Chondrocyte (in vitro differentiated cells): ENCODE measurements at places on chromosomes 16 and 17. TPM values are rescaled to one million over a fixed set of nuclear protein-coding genes. Genes with fewer than 3 reads are reported as not detected.
A peak's percentile ranks its signal among the peaks of the same experiment; 100 is the strongest.

Gene SDK2
- 15.8 to 38.5 TPM (median 16.2 TPM) in 3 replicates for total RNA-seq

Gene GAN
- total RNA-seq: 12.8 to 18.0 TPM (median 16.7 TPM) in 3 replicates

Gene HBA2
- total RNA-seq: not detected in 3 replicates

Gene ZNF19
- total RNA-seq: 1.7 to 3.9 TPM (median 2.1 TPM) in 3 replicates

Gene IGF2BP1
- 47.1 to 60.0 TPM (median 57.6 TPM) in 3 replicates for total RNA-seq

Gene ZG16
- total RNA-seq: not detected in 3 replicates

DNA sequence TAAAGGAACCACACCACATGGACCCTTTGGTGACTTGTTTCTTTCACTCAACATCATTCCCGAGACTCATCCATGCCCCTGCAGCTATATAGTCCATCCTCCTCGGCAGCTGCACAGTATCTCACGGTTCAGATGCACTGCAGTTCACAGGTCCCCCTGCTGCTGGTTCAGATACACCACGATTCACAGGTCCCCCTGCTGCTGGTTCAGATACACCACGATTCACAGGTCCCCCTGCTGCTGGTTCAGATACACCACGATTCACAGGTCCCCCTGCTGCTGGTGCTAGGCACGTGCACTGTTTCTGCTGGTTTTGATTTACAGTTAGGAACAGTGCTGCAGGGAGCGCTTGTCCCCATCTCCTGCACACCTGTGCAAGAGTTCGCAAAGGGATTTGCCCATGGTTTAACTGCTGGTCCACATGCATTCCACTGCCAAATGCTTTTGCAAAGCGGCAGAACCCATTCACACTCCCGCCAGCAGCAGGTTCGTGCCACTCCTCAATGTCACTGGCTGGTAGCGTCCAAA lies 3.8 kb downstream of the HSDL1 start:
- H3K27me3 ChIP-seq: no peaks in the 10 kb centered on the region
- peaks cover 2% of the 10 kb centered on the region for H3K36me3 ChIP-seq
- no peak for DNase-seq
- H3K27ac ChIP-seq: no peak overlapping the region
- no peak overlapping the region for H3K4me3 ChIP-seq

- no peaks in the 10 kb centered on the region for H3K4me1 ChIP-seq
- peaks cover 22% of the 10 kb centered on the region for H3K27me3 ChIP-seq
- H3K36me3 ChIP-seq: no peaks in the 10 kb centered on the region
- H3K4me3 ChIP-seq: no peak overlapping the region
- peak; percentile 68 for DNase-seq
- H3K27ac ChIP-seq: no peak overlapping the region
Observed at GRCh38 chr16:85824161-85825135, 25.0 kb downstream of the COX4I1 start.

DNA sequence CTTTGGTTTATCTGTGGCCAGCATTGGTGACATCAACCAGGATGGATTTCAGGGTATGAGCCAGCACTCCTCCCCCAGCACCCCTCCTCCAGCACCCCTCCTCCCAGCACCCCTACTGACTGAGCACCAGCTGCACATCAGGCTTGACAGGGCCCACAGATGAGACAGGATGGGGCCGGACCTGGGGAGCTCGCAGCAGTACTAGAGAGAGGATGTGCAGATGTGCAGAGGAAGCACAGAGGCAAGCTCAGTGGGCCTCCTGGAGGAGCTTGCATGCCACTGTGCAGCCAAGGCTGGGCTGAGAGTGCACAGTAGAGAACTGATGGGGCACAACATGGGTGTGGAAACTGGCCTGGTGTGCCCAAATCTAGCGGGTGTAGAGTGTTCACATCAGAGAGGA lies 16.2 kb downstream of the ITGA3 start:
- no peaks in the 10 kb centered on the region for H3K27me3 ChIP-seq
- H3K4me3 ChIP-seq: no peak overlapping the region
- no peaks in the 10 kb centered on the region for H3K4me1 ChIP-seq
- H3K36me3 ChIP-seq: peaks cover 46% of the 10 kb centered on the region
- DNase-seq: peak; percentile 41

DNA sequence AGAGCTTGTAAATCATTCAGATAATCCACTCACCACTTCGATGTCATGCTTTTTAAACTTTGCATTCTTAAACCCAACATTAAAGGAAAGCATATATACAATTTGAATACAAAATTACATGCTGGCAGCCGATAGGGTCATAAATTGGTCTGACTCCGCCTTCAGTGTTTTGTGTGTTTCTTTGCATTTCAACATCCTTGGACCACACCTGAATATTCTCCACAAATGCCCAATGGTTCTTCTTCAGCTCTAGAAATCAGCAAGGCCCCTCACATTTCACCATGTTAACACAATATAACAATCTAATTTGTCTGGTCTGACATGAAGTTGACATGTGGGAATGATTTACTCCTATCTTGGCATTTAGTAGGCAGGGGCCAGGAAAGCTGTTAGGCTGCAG lies 17.1 kb downstream of the SETD6 start:
- H3K4me3 ChIP-seq: no peak overlapping the region
- H3K27me3 ChIP-seq: no peaks in the 10 kb centered on the region
- H3K36me3 ChIP-seq: peaks cover 41% of the 10 kb centered on the region
- no peaks in the 10 kb centered on the region for H3K4me1 ChIP-seq
- no peak overlapping the region for H3K27ac ChIP-seq

DNA sequence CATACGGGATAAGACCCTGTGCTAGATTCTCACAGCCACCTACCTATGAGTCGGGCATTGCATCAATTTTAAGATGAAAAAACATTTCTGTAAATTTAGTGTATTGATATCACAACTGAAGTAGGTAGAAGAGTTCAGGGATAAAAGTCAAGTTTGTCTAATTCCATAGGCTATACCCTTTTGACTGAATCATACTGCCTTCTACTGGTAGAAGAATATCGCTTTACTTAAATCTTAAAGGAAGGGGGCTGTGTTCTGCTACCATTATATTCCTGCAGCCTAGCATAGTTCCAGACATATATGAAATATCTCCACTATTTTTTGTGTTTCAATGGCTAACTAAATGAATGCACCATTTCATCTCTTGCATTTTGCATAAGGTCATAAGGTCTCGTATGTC lies 1128.6 kb downstream of the CDH8 start:
- DNase-seq: no peak
- H3K27ac ChIP-seq: no peak overlapping the region
- no peak overlapping the region for H3K4me3 ChIP-seq
- no peaks in the 10 kb centered on the region for H3K4me1 ChIP-seq

DNA sequence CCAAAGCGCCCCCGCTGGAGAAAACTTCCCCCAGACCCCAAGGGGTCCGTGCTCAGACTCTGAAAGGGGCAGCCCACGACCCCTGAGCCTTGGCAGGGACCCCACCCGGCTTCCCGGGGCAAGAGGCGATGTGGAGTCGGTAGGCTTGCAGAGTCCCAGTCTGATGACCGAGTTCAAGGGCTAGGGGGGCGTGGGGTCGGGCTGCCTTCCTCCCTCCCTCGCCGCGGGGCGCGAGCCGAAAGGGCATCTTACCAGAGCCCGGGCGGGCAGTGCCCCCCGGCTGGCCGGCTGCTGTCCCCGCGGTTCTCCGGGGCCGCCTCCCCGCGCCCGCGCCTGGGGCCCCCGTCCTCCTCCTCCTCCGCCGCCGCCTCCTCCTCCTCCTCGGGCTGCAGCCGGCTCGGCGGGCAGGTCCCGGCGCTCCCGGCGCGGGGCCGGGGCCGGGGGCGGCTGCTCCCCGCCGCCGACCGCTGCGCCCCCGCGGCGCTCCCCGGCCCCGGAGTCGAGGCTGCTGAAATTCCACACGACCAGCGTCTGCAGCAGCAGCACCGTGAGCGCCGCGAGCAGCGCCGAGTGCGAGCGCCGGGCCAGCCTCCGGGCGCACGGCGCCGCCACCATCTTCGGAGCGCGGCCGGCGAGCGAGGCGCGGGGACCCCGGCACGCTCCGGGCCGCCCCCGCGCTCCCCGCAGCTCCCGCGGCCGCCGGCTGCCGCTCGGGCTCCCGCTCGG lies 415 bp downstream of the XYLT1 start:
- H3K36me3 ChIP-seq: no peaks in the 10 kb centered on the region
- peak overlapping the region; percentile 84 for H3K4me3 ChIP-seq
- peaks cover 52% of the 10 kb centered on the region for H3K4me1 ChIP-seq
- H3K27me3 ChIP-seq: peaks cover 14% of the 10 kb centered on the region

DNA sequence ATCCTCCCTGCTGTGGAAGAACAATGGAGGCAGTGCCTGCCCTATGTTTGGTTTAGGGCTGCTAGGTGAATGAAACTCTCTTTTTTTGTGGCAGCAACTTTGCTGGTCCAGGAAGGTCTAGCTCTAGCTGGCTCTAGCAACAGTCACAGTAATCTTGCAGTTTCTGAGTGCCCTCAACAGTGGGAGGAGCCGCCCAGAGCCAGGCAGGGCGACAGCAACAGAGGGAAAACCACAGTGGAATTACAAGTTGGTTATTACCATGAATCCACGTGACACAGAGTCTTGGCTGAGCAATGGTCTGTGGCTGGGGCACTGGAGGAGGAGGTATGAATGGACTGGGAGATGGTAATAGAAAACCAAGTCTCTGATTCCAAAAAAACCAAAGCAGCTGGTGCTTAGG lies 10.3 kb downstream of the HSPB9 start:
- peaks cover 23% of the 10 kb centered on the region for H3K36me3 ChIP-seq
- H3K27ac ChIP-seq: peak overlapping the region; percentile 91
- H3K27me3 ChIP-seq: no peaks in the 10 kb centered on the region
- peaks cover 46% of the 10 kb centered on the region for H3K4me1 ChIP-seq

DNA sequence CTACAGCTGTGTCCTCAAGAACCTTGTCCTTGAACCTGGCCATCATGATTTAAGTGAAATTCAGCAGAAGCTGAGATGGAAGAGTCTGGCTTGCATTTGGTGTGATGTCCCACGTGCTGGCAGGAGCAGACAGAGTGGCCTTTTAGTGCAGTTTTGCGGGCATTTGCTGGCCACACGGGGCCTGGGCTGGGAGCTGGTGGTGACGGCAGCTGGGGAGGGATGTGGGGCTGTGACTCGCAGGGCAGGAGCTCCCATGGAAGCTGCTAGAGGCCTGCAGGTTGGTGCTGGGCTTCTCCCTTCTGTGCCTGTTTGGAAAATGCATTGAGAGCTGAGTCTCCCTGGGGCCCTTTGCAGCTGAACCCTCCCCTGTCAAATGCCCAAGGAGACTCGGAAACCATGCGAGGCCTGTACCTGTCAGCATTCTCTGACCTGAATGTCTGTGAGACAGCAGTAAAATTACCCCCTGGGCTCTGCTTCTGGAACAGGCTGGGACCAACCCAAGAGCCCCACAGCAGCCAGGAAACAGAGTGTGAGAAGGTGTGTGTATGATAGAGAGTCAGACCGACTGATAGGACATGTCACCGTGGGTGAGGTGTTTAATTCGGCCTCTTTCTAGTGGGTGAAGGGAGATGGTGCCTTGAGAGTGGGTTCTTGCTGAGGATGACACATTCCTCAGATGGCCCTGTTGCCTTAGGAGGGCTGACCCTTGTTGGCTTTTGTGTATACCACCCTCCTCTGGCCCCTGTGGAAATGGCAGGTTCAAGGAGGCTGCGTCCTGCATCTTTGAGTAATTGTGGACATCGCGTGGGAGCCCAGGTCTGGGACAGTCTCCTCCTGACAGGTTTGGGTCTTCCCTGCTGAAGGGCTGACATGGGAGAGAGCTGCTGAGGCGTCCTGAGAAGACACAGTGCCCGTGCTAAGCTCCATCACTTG lies 145.5 kb downstream of the MSI2 start:
- H3K36me3 ChIP-seq: peaks cover 4% of the 10 kb centered on the region
- no peak overlapping the region for H3K27ac ChIP-seq
- no peaks in the 10 kb centered on the region for H3K27me3 ChIP-seq
- no peak overlapping the region for H3K4me3 ChIP-seq
- no peak for DNase-seq

DNA sequence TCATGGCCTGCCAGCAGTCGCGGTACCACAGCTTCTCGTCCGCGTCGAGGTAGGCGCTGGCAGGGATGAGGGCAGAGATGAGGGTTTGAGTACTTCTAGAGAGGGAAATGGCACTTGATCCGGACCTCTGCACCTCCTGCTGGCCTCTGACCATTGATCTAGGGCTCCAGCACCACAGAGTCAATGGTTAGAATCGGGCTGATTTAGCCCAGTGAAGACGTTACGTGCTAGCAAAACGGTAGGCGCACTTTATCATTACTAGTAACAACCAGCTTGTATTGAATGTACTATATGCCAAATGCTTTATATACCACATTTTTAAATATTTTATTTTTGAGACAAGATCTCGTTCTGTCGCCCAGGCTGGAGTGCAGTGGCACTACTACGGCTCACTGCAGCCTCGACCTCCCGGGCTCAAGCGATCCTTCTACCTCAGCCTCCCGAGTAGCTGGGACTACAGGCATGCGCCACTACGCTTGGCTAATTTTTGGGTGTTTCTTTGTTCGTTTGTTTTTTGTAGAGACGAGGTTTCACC lies 526 bp downstream of the TSNAXIP1 start:
- peaks cover 21% of the 10 kb centered on the region for H3K4me1 ChIP-seq
- H3K4me3 ChIP-seq: peak overlapping the region; percentile 95
- no peak for DNase-seq
- H3K27me3 ChIP-seq: no peaks in the 10 kb centered on the region
- peak overlapping the region; percentile 90 for H3K27ac ChIP-seq
- peaks cover 5% of the 10 kb centered on the region for H3K36me3 ChIP-seq

- no peak for DNase-seq
- no peaks in the 10 kb centered on the region for H3K27me3 ChIP-seq
- H3K36me3 ChIP-seq: peaks cover 4% of the 10 kb centered on the region
- H3K27ac ChIP-seq: peak overlapping the region; percentile 49
- H3K4me3 ChIP-seq: no peak overlapping the region
Observed at GRCh38 chr16:67760956-67761230, 41.8 kb upstream of the GFOD2 start.

DNA sequence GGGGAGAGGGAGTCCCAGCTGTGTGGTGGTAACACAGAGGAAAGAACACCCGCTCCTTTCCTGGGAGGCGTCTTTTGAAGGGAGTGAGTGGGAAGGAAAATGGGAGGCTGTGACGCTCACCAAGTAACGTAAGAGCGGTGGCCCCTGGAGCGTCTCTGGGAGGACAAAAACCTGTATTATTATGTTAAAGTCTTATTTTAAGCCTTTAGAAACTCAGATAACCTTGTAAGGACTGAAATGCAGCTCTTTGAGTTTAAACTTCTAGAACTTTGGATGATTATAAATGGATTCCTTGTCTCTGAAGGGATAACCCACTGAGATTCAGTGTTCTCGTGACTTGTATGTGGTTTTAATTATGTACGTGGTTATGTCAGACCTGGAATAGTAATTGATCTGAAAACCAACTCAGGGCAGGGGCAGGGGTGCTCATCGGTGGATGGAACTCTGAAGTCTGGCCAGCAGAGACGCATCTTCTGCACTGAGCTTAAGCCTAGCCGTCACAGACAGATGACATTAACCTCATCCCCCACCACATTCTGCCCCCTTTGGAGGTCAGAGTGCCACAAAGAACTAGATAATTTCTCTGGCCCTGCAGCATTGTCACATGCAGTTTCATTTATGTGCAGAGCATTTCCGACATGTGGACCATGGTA lies 41.8 kb upstream of the SLC12A3 start:
- no peaks in the 10 kb centered on the region for H3K27me3 ChIP-seq
- no peak overlapping the region for H3K4me3 ChIP-seq
- DNase-seq: no peak
- H3K36me3 ChIP-seq: peaks cover 11% of the 10 kb centered on the region

- peaks cover 6% of the 10 kb centered on the region for H3K36me3 ChIP-seq
- no peaks in the 10 kb centered on the region for H3K27me3 ChIP-seq
- H3K4me3 ChIP-seq: no peak overlapping the region
- no peak overlapping the region for H3K27ac ChIP-seq
- no peak for DNase-seq
- no peaks in the 10 kb centered on the region for H3K4me1 ChIP-seq
Observed at GRCh38 chr16:72029567-72030271, 21.2 kb downstream of the DHODH start.

- no peaks in the 10 kb centered on the region for H3K27me3 ChIP-seq
- H3K36me3 ChIP-seq: no peaks in the 10 kb centered on the region
- H3K27ac ChIP-seq: peak overlapping the region; percentile 85
- H3K4me1 ChIP-seq: peaks cover 18% of the 10 kb centered on the region
Observed at GRCh38 chr17:75633486-75634375, 497 bp downstream of the SMIM5 start.
